Keratinocyte (primary cell): ENCODE measurements at places on chromosomes 11 and 22. TPM values are rescaled to one million over a fixed set of nuclear protein-coding genes. Genes with fewer than 3 reads are reported as not detected.

The CAPN5 gene
- polyA plus RNA-seq, result 0.97 to 1.9 TPM (median 1.2 TPM) in 3 replicates

- no peak for DNase-seq
Measured at GRCh38 chr11:66641834-66642233, 3.3 kb downstream of the RBM4 start.

GRCh38 chr22:49827853-49828598 lies at the start of gene BRD1:
Gene BRD1, minus strand, starts transcription at chr22:49827873. Its CDS starts 3,556 bp downstream, at chr22:49824317.
- DNase-seq, result no peak

DNA sequence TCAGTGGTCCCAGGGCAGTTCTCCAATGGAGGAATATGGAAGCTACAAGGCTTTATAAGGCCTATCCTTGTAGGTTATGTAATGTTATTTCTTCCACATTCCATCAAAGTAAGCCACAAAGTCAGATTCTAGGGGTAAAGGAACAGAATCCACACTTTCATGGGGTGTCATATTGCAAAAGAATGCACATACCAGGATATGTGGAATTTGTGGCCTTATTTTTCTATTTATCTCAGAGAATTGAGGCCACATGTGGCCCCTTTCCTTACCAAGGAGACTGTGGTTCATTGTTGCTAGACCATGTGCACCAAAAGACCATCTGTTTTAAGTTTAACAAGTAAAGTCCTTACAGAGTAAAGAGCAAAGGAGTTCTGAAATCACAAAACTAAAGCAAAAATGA lies 12.9 kb downstream of the LRRC4C start:
- no peak for DNase-seq
